ENCODE measurements at places on chromosomes 13 and 19. TPM values are rescaled to one million over a fixed set of nuclear protein-coding genes. Genes with fewer than 3 reads are reported as not detected.

Gene WDR18
- 50.6 TPM for total RNA-seq

Gene NCCRP1
- total RNA-seq, result not detected

Gene HIPK4
- total RNA-seq, result 0.18 TPM

Gene COL4A1
- total RNA-seq, result not detected

Gene FUT1
- total RNA-seq, result not detected

- peaks cover 1% of the 10 kb centered on the region for H3K27me3 ChIP-seq
- H3K4me3 ChIP-seq, result no peak overlapping the region
- H3K4me1 ChIP-seq, result no peaks in the 10 kb centered on the region
- DNase-seq, result no peak
- no peak overlapping the region for H3K27ac ChIP-seq
- H3K36me3 ChIP-seq, result no peaks in the 10 kb centered on the region
Observed at GRCh38 chr13:73465617-73465971, 406.8 kb downstream of the KLF5 start.

DNA sequence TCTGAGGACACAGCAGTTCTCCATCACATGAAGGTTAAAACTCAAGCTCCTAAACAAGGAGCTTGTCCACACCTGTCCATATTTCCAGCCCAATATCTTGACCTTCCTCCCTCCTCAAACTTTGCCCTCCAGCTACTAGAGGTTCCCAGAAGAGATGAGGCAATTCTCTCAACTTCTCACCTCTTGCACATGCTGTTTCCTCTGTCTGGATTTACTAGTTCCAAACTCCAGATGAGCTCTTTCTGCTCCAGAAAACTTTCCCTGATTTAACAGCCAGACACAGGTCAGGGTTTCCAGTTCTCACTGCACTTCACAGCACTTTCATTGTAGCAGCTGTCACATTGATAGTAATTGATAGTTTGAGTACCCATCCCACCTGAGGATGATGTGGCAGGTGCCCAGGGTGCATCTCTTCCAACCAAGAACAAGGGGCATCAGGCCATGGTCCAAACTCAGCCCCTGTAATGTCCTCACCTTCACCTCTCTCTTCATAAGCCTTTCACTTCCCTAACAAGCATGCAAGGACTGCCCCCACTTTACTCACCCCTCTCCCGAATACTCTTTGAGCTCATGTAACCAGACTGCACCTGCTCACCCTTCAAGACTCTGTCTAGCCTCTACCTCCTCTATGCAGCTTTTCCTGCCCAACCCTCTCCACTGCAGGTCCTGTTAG, 3.0 kb upstream of the WDFY2 start:
- peaks cover 12% of the 10 kb centered on the region for H3K4me1 ChIP-seq
- no peaks in the 10 kb centered on the region for H3K27me3 ChIP-seq
- no peak overlapping the region for H3K27ac ChIP-seq

- H3K4me3 ChIP-seq, result no peak overlapping the region
- H3K4me1 ChIP-seq, result peaks cover 7% of the 10 kb centered on the region
- H3K36me3 ChIP-seq, result peaks cover 6% of the 10 kb centered on the region
- DNase-seq, result no peak
Observed at GRCh38 chr19:32936065-32936464, 35.7 kb downstream of the CEP89 start.

DNA sequence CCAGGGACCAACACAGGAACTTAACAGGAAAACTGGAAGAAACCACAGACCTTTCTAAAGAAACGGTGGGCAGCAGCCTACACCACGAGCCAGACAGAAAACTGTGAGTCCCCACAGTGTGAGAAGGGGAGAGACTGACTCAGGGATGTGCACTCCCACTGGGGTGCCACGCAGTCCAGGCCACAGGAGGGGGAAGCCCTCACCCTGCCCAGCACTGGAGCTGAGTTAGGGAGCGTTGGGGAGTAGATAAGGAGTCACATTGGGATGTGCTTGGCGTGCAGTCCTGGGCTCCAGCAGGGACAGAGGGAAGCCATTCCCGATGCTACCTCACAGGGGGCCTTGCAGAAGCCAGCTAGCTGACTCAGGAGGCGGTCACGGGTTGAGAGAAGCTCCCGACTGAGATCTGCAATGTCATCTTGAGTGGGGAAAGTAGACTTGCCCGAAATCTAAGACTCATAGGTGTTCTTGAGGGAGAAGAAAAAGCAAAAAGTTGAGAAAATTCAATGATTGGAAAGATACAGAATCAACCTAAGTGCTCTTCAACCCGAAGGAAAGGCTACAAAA, 17.3 kb downstream of the SIGLEC8 start:
- peak overlapping the region; percentile 87 for H3K4me3 ChIP-seq
- peaks cover 34% of the 10 kb centered on the region for H3K4me1 ChIP-seq
- no peaks in the 10 kb centered on the region for H3K27me3 ChIP-seq
- H3K27ac ChIP-seq, result peak overlapping the region; percentile 88
- H3K36me3 ChIP-seq, result no peaks in the 10 kb centered on the region
- no peak for DNase-seq

- no peak overlapping the region for H3K27ac ChIP-seq
- H3K27me3 ChIP-seq, result no peaks in the 10 kb centered on the region
- H3K4me1 ChIP-seq, result peaks cover 8% of the 10 kb centered on the region
- no peak for DNase-seq
Observed at GRCh38 chr19:522726-523125, 8.8 kb upstream of the CDC34 start.

GRCh38 chr19:2841855-2842574, 740 bp downstream of the ZNF555 start:
- H3K36me3 ChIP-seq, result peaks cover 5% of the 10 kb centered on the region
- H3K4me3 ChIP-seq, result peak overlapping the region; percentile 75
- H3K4me1 ChIP-seq, result peaks cover 21% of the 10 kb centered on the region
- H3K27me3 ChIP-seq, result no peaks in the 10 kb centered on the region
- DNase-seq, result no peak

GRCh38 chr13:28494778-28495537, at the start of gene FLT1:
TSS of gene FLT1 (minus strand) at chr13:28495128. CDS start at chr13:28494843, 285 bp downstream.
- peak within 1 kb of the TSS; percentile 67 for H3K4me3 ChIP-seq
- H3K27me3 ChIP-seq, result peaks cover 8% of the 10 kb centered on the region
- H3K27ac ChIP-seq, result no peak within 1 kb of the TSS

- H3K4me3 ChIP-seq, result peak overlapping the region; percentile 81
- peaks cover 4% of the 10 kb centered on the region for H3K27me3 ChIP-seq
- H3K4me1 ChIP-seq, result peaks cover 46% of the 10 kb centered on the region
- H3K27ac ChIP-seq, result no peak overlapping the region
Observed at GRCh38 chr13:21673789-21674489, 3.1 kb downstream of the FGF9 start.

- no peak for DNase-seq
- H3K27ac ChIP-seq, result no peak overlapping the region
- no peaks in the 10 kb centered on the region for H3K36me3 ChIP-seq
- H3K27me3 ChIP-seq, result no peaks in the 10 kb centered on the region
- no peaks in the 10 kb centered on the region for H3K4me1 ChIP-seq
- no peak overlapping the region for H3K4me3 ChIP-seq
Observed at GRCh38 chr13:37526710-37527473, 71.7 kb downstream of the POSTN start.

GRCh38 chr19:5246554-5247155, 94.0 kb downstream of the PTPRS start:
- H3K27me3 ChIP-seq, result peaks cover 14% of the 10 kb centered on the region
- H3K27ac ChIP-seq, result no peak overlapping the region
- H3K4me1 ChIP-seq, result no peaks in the 10 kb centered on the region

- H3K27me3 ChIP-seq, result peaks cover 21% of the 10 kb centered on the region
- no peak overlapping the region for H3K4me3 ChIP-seq
- no peak for DNase-seq
- peaks cover 6% of the 10 kb centered on the region for H3K36me3 ChIP-seq
- no peak overlapping the region for H3K27ac ChIP-seq
Observed at GRCh38 chr19:44553478-44554171, 24.1 kb upstream of the CEACAM20 start.

DNA sequence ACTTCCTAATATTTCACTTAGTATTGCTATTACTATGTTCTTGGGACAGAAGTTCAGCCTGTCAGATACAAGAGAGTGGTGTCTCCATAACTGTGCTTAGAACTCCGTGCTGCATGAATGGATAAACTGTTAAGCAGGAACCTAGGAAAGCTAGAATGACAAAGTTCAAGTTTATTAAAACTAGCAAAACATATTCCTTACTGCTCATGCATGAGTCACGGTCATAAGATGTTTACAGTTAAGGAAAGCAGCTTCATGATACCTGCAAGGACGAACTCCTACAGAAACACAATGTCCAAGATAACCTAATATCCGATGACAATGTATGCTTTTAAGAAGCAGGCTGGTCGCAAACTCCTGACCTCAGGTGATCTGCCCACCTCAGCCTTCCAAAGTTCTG, 6.0 kb upstream of the ZNF765 start:
- H3K36me3 ChIP-seq, result peaks cover 23% of the 10 kb centered on the region
- no peaks in the 10 kb centered on the region for H3K4me1 ChIP-seq
- DNase-seq, result no peak
- no peaks in the 10 kb centered on the region for H3K27me3 ChIP-seq
- H3K4me3 ChIP-seq, result no peak overlapping the region
- no peak overlapping the region for H3K27ac ChIP-seq

- peak overlapping the region; percentile 81 for H3K27ac ChIP-seq
- H3K4me3 ChIP-seq, result peak overlapping the region; percentile 98
- H3K4me1 ChIP-seq, result peaks cover 14% of the 10 kb centered on the region
- H3K27me3 ChIP-seq, result peaks cover 3% of the 10 kb centered on the region
Observed at GRCh38 chr13:39655041-39655568, 357 bp upstream of the COG6 start.

DNA sequence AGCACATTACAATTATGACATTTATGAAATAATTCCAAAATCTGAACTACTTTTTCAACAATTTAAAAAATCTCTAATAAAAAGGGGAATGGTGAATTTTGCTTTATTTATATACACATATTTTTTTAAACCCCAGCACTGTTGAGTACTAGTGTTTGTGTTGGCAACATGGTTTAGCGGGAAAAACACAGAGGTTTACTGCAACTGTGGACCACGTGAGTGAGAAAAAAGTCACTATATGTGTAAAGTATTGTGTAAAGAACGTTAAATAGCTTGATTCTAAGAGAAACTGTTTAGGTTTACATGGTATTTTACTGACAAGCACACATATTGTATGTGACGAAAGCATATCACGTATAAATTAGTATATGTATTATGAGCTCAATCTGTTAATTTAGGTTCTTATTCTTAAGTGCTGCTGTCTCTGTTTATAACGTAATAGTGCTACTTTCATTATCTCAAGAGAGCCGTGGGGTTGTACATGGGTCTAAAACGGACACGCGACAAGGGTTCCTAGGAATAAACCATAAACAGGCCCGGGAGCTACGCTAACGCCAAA, 617 bp downstream of the SKA3 start:
- peak overlapping the region; percentile 95 for H3K4me3 ChIP-seq
- H3K4me1 ChIP-seq, result peaks cover 5% of the 10 kb centered on the region
- H3K36me3 ChIP-seq, result no peaks in the 10 kb centered on the region
- no peaks in the 10 kb centered on the region for H3K27me3 ChIP-seq

DNA sequence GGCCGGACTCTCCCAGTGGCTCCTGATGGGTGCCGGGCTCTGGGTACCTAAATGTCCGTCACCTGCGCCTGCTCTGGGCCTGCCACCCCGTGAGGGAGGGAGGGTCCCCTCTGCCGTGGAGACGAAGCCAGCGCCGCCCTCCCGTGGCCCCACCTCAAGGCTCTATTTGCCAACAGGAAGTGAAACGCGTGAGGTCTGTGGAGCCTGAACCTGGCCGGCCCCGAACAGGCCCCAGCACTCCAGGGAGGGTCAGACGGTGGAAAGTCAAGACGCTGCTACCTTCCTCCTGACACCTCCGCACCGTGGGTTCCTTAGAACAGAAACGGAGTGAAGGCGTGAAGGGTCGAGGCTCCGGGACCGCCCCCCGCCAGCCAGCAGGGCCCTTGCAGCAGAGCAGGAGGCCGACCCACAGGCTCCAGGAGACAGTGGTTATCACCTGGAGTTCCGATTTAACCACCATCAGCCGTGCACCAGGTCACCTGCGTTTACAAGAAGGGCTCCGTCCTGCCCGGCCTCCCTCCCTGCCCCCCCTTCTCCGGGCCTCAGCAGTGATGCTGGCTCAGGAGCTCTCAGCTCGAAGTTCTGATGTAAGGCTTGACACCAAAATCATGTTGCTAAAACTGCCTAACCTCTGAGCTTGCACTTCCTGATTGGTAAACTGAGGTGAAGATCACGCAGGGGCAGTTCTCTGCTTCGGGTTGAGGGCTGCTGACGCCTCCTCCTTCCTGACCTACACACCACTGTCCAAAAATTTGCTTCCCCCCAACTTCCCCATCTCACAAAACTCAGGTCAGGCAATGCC, 50.9 kb upstream of the C13orf46 start:
- DNase-seq, result no peak
- no peaks in the 10 kb centered on the region for H3K36me3 ChIP-seq
- H3K4me1 ChIP-seq, result peaks cover 5% of the 10 kb centered on the region
- H3K27me3 ChIP-seq, result no peaks in the 10 kb centered on the region

DNA sequence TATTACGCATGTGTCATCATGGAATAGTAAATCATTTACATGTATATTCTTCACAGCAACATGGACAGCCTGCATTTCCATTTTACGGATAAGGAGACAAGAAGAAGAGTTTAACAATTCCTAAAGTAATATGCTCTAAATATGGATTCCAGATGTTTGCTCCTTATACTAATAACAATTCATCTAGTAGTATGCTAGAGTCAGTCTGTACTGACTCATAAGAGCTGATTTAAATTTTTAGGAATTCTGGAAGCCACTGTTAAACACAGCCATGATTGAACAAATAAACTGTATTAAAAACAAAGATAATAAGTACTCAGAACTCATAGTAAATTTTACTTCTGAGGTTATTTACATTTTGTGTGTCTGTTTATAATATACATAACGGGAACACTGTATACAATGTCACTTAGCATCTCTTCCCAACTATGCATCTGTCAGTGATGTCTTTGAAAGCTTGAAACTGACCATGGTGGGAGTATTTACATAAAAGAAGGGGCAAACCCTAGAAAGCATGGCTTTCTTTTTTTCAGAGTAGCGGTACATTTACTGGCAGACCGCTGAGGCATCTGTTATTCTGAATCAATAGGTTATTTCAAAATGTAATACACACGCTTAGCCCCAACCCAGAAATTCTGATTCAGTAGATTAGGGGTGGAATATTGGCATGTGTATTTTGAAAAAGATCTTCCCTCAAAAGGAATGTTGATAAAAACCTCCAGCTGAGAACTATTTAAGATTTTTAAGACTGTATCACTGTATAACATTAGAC, 12.9 kb downstream of the ZC3H13 start:
- H3K4me3 ChIP-seq, result no peak overlapping the region
- H3K27me3 ChIP-seq, result no peaks in the 10 kb centered on the region
- no peak for DNase-seq
- peaks cover 4% of the 10 kb centered on the region for H3K4me1 ChIP-seq

DNA sequence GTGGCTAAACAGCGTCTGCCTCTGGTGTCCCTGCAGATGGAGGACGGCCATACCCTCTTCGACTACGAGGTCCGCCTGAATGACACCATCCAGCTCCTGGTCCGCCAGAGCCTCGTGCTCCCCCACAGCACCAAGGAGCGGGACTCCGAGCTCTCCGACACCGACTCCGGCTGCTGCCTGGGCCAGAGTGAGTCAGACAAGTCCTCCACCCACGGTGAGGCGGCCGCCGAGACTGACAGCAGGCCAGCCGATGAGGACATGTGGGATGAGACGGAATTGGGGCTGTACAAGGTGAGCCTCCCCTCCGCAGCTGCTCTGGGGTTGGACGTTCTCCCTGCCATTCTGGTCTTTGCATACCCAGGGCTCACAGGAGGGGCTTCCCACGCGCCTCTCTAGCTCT, 19.9 kb downstream of the UHRF1 start:
- no peak for DNase-seq
- no peak overlapping the region for H3K27ac ChIP-seq
- no peak overlapping the region for H3K4me3 ChIP-seq
- H3K27me3 ChIP-seq, result no peaks in the 10 kb centered on the region
- no peaks in the 10 kb centered on the region for H3K4me1 ChIP-seq

GRCh38 chr13:80477661-80478443, 136.9 kb upstream of the SPRY2 start:
- DNase-seq, result no peak
- H3K4me1 ChIP-seq, result no peaks in the 10 kb centered on the region
- H3K27me3 ChIP-seq, result no peaks in the 10 kb centered on the region
- H3K36me3 ChIP-seq, result no peaks in the 10 kb centered on the region

Measured in naive thymus-derived CD8-positive, alpha-beta T cell (primary cell).